Neural progenitor cell (in vitro differentiated cells): ENCODE measurements at places on chromosomes 11 and 22.

DNA sequence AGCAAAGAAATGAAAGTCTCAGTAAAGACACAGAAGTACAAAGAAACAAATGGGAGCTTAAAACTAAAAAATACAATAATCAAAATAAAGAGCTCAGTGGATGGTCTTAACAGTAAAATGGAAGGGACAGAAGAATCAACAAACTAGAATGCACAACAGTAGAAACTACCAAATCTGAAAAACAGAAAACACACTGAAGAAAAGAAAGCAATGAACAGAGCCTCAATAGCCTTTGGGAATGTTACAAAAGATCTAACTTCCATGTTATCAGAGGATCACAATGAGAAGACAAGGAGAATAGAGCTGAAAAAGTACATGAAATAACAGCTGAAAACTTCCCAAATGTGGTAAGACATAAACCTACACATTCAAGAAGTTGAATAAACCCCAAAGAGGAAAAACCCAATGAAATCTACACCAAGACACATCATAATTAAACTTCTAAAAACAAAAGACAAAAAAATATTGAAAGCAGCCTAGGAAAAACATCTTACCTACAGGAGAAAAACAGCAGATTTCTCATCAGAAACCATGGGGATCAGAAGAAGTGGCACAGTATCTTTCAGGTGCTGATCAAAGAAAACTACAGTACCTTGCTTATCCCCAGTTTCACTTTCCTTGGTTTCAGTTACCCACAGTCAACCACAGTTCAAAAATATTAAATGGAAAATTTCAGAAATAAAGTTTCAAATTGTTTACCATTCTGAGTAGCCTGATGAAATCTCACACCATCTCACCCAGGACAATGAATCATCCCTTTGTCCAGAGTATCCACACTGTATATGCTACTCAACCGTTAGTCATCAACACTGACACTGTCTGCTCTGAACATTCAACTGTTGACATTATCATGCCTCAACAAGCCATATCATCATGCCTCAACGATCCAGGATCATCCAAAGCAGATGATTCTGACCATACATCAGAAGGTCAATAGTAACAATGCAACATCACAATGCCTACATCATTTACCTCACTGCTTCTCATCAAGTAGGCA is 22.2 kb downstream of the RRAS2 start:
- no peak for DNase-seq

DNA sequence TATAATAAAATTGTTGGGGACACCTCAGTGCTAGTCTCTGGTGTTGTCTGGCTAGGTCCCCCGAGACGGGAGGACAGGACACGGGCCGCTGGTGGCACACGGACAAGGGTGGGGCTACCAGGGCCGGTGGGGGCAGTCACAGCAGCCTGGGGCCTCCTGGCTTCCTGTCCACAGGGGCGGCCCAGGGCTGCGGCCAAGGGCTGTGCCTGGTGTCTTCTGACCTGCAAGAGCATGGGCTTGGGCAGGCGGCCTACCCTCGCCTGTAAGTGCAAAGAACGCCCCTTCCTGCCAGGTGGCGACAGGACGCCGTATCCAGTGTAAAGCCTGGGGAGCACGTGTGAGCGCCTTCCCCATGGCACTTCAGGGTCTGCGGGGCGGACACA is 3.6 kb downstream of the LRFN4 start:
- no peak for DNase-seq

DNA sequence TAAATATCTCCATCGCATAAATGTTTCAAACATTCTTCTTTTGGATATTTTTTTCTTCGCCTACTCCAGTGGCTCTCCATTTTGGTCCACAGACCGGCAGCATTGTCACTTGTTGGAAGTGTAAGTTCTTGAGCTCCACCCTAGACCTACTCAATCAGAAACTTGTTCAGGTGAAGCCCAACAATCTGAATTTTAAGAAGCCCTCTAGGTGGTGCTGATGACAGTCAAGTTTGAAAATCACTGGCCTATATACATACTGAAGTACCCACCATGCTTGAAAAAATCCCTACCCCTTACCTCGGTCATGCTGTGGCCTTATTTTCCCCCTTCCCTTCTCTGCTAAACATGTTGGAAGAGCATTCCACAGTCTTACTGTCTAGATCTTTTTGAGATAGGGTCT is 10.2 kb upstream of the ACAT1 start:
- no peak for DNase-seq

DNA sequence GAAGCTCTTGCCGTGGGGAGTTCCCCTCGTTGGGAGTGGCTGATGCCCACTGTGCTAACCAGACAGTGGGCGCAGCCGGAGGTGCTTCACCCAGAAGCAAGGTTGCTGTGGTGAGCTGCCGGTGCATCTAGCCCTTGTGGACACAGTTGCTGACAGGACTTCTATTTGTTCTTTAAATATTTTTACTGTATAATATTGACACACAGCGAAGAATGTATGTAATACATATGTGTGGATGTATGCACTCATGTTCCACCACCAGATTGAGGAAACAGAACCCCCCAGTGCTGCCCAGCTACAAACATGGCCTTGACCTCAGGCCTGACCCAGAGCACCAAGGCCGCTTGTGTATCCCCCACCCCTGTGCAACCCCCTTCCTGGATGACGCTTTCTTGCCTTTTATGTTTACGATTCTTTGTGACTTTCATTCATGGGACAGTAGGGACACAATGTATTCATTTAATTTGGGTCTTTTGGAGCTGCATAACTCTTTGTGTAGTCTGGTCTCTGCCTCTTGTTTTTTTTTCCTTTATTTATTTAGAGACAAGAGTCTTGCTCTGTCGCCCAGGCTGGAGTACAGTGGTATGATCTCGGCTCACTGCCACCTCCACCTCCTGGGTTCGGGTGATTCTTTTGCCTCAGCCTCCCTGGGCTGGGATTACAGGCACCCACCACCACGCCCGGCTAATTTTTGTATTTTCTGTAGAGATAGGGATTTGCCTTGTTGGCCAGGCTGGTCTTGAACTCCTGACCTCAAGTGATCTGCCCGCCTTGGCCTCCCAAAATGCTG is 132.6 kb downstream of the TBC1D22A start:
- no peak for DNase-seq

- DNase-seq, result no peak
These were observed 2.9 kb downstream of the MIOX start for GRCh38 chr22:50489363-50490243.

DNA sequence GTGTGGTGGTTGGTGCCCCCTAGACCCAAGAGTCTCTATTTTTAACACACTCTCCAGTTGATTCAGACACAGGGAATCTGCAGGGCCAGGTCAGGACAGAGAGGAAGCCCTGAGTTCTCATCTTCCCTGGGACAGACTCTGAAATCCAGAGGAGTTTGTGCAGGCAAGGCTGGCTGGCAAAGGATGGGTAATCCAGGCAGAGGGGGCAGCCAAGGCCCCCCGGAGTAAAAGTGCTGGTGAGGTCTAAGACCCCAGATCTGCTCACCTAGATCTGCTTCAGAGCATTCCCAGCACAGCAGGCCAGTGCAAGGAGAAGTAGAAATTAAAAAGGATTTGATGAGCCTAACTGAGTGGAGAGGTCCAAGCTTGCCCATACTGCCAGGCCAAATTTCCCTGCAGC is 40.6 kb upstream of the MN1 start:
- DNase-seq, result no peak

DNA sequence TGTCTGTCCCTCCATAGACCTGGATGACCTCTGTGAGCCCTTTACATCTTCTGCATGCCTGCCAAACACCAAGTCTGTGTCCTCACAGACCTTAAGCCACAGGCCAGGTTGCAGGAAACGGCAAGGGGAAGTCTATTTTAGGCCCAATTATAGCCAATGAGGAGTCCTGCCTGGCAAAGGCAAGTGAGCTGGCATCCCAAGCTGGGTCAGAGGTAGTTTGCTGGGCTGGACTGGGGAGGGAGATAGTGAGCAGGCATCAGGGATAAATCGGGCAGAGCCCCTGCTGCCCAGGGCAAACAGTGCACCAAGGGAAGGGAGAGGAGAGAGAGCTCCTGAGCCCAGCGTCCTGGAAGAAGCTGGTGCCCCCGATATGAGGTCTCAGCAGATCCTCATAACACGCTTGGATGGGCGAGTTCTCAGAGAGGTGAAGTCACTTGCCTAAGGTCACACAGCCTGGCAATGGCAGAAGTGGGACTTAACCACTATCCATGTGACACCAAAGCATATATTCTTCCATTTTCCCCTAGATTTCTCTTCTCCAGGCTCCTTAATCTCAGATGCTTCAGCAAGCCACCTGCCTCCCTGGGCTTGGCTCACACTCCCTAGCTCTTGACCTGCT is 3.7 kb upstream of the RELT start:
- DNase-seq, result peak; percentile 50

GRCh38 chr11:18132341-18132740 is at the start of gene MRGPRX3:
MRGPRX3 (plus strand) TSS chr11:18132571; CDS start chr11:18137203, 4,632 bp downstream.
- no peak for DNase-seq

DNA sequence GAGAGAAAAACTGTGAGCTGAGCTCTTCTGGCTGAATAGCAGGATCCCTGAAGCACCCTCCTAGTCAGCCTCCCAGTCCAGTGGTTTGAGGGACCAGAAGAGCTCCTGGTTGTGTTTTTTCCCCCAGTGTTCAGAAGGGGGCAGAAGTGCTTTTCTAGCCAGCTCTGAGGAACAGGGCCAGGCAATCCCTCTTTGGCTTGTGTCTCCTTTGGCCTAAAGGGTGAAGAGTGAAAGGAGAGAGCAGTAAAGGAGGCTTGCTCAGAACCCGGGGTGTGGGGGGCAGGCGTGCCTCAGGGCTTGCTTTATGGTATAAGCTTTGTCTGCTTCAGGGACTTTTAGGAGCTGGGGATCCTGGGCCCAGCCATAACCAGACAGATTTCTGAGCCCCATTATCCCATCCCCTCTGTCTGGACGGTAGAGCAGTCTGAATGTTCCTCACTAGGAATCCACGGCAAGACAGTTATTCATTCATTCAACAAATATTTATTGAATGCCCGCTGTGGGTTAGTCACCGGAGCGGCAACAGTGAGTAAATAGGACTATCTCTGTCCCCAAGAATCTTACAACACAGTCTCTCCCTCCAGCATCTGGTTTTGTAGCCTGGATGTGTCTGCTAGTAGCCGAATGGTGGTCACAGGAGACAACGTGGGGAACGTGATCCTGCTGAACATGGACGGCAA is 14.5 kb downstream of the ACP2 start:
- peak; percentile 59 for DNase-seq

DNA sequence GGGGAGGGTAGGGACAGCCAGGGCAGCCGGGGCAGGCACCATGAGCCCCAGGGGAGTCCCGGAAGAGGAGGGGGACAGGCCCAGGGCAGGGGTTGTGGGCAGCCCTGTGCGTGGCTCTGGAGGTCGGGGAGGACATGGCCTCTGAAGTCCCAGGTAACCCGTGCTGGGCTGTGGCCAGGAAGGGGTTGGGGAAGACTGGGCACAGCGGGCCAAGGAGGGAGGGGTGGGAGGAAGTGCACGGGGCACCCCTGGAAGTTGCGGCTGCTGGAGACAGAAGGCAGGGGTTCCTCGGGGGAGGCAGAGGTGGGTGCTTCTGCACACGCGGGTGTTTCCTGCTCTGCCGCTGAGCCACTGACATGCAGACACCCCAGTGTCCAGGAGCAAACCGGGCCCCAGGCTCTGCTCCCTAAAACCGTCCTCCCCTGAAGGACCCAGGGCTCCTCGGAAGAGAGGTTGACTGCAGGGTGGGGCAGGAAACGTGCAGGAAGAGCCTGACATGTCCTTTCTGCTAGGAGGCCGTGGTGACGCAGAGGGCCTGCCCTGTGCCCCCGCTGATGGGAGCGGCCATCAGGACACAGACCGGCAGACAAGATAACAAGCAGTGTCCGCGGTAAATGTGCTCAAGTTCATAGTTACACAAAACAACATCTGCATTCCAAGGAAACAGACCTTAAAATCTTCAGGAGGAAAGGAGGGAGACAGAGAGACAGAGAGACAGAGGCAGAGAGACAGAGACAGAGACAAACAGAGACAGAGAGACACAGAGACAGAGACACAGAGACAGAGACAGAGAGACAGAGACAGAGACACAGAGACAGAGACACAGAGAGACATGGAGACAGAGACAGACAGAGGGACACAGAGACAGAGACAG is 5.7 kb downstream of the TNNI2 start:
- no peak for DNase-seq

- DNase-seq, result no peak
These were observed 74.7 kb downstream of the COMMD9 start for GRCh38 chr11:36214480-36214879.

DNA sequence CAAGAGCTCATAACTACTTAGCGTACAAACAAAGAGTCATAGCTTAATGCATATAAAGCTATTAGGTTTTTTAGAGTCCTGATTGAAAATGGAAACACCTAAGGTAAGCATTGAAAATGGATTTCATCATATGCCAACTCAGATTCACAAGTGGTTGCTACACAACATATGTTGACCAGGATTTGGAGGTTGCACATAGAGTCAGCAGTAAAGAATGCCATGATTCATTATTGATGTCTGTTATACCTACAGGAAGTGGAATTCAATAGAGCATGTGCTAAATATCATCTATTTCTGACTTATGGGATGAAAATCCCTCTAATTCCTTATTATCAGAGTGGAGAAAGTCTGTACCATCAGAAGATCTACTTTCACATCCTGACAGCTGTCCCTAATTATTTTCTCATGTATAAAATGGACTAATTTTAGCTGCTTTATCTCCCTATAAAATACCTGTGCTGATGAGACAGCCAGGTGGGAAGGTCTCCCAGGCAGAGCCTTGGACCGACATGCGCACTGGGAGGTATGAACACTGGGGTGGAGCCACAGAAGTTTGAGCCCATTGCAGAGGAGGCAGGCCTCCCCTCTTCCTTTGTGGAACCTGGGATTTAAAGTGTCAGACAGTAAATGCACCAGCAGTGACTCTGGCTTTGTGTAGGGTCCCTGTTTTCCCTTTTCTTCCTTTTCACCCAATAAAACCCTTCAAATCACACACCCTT is 204.2 kb downstream of the AASDHPPT start:
- DNase-seq, result no peak

- no peak for DNase-seq
These were observed 1945.3 kb upstream of the RAG2 start for GRCh38 chr11:38543311-38543710.

- DNase-seq, result peak; percentile 56
These were observed 49.4 kb upstream of the ADA2 start for GRCh38 chr22:17268501-17269223.

GRCh38 chr22:25692397-25693267 is 49.4 kb upstream of the MYO18B start:
- no peak for DNase-seq

GRCh38 chr11:344836-345578 is 24.3 kb upstream of the B4GALNT4 start:
- DNase-seq, result no peak

DNA sequence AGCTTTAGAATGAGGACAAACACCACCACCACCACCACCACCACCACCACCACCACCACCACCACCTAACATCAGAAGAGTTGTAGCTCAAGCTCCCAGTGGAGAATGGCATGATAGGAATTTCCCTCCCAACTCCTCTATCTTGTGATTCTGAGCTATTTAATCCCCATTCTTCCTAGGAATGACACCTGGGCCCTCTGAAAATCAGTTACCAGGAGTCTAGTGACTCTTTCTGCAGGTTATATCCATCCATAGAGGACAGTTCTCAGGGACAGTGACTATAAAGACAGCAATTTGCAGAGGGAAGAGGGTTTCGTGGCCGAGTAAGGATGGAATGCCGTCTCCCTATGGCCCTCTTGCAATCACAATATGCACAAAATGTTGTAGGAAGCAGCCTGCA is 27.8 kb downstream of the MYH9 start:
- DNase-seq, result peak; percentile 50

- DNase-seq, result no peak
These were observed 1.6 kb downstream of the CASP1 start for GRCh38 chr11:105033343-105033742.

GRCh38 chr22:22706253-22706915 is 62.0 kb downstream of the GGTLC2 start:
- no peak for DNase-seq

GRCh38 chr11:877565-877964 is 33.0 kb downstream of the CHID1 start:
- peak; percentile 48 for DNase-seq

GRCh38 chr11:76838678-76839068 is 22.0 kb upstream of the ACER3 start:
- DNase-seq, result peak; percentile 83
